ENCODE measurements at places on chromosomes 5 and 9.

- DNase-seq: no peak
Observed at GRCh38 chr5:142609142-142609541, 76.7 kb downstream of the FGF1 start.

GRCh38 chr9:89642789-89643188 is 38.0 kb downstream of the GADD45G start:
- DNase-seq: no peak

DNA sequence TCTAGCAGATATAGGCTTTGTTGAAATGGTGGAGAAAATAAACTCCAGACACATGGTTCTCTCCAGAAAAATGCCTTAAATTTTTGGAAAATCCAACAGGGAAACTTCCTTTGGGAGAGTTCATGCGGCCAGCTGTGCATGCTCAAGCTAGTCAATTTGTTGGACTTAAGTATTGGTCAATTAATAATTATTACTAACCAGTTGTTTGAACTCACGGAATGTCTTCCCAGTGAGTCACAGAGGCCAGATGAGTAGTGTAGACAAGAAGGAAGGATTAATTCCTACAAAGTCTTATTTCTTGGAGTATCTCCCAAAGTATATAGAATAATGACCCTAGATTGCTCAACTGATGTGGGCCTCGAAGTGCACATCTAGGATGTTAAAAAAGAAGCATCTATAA is 103.6 kb downstream of the MACIR start:
- DNase-seq: no peak

- no peak for DNase-seq
Observed at GRCh38 chr5:77029376-77029885, 773 bp upstream of the AGGF1 start.

DNA sequence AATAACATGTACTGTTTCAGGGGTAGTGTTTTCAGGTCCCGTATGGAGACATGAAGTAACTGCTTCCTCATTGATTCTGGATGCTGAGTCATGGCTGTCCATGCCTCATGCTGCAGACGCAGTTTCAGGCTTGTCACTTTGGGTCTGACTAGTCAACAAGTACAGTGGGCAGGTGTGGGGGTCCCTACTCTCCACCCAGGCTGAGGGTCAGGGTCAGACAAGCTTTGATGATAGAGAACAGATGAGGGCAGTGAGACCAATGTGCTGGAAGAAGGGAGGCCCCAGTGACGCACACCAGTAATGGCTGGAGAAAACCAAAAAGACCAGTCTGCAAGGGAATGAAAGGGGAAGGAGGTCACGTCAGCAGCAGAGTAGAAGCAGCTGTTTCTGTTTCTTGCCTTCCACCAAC is 80.0 kb upstream of the NFIL3 start:
- no peak for DNase-seq

DNA sequence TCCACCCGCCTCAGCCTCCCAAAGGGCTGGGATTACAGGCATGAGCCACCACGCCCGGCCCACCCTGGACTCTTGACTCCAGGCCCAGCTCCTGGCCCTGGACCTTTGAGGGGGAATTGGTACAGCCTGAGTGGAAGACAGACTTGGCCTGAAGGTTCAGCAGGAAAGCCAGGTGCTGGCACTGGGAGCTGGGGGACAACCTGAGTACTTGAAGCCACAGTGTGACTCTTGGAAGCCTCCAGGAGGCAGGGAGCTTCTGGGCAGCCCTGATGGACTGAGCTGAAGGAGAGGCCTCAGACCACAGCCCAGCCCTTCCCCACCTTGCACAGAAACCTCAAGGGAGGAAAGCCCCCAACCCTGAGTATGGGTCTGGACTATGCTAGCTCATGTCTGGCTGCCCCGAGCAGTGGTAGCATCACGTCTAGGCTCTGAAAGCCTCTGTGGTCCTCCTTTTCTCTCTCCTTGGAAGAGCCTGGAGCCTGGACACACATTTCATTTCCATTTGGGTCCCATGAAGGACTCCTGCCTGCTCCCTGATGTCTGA is 54.1 kb downstream of the RASGEF1C start:
- DNase-seq: no peak

DNA sequence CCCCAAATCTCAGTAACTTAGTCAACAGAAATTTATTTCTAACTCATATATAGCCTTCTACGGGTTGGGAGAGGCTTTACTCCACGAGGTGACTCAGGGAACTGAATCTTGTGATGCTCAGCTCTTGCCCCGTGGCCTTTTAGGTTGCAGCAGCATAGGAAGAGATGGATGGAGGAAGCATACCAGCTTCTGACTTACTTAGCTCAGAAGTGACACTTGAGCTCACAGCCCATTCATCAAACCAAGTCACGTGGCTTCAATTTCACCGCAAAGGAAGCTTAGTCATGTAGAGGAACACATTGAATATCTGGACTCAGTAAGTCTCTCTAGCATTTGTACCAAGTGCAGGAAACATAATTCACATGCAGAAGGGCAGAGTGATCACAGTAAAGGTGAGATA is 124.1 kb upstream of the KCNN2 start:
- DNase-seq: no peak

DNA sequence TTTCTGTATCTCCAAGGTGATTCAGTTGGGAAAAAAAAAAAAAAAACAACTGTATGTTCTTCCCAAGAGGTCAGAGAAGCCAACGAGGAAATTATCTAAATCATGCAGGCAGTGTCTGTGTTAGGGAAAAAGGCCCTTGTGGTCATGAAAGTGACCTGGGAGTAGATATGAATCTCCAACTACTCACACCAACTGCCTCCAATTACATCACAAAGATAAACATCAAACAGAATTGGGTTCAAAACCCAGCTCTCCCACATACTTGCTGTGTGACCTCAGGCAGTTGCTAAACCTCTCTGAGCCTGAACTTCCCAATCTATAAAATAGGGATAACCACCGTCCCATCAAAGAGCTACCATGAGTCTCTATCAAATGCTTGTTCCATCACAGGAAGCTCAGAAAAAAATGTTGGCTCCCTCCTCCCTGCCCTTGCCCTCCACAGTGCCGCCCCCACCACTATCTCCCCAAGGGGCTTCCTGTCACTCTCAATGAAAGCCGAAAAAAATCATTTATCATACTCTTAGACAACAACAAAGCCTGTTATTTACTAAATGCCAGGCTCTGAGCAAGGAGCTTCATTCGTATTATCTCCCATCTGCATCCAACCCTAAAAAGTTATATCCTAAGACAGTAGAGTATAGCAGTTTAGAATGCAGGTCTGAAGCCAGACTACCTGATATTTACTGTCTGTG is 42.9 kb downstream of the CDK5RAP2 start:
- no peak for DNase-seq

DNA sequence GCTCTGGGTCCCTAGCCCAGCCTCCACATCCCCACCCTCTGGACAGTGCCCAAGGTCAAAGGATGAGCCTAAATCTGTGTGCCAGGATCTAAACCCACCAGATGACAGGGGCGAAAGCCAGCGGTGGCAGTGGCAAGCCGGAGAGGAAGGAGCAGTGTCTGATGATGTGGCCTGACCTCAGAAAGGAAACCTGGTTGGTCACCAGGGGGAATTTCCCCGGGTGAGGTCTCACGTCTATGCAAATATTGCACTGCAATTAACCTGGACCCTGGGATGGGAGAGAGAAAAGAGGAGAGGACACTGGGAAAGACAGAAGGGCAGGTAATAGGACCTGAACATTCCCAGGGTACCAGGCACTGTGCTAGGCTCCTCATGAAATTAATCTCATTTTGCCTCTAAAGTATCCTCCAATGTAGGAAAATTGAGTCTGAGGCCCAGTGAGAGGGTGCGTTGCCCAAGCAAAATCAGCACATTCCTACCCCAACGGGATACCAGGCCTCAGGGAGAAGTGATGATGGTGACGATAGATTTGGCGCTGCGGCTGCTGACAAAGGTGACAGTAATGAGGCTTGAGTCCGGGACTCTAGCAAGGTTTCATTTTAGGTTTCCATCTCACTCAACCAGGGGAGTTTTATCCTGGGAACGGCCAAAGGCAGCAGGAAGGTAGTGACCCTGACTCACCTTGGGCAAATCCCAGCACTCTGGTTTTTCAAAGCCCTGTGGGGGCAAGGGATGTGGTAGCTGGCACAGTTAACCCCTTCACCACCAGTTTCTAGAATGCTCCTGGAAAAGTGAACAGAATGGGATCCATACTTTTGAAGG is 13.4 kb upstream of the TNIP1 start:
- no peak for DNase-seq

- no peak for DNase-seq
Observed at GRCh38 chr5:116090302-116090701, 5.5 kb downstream of the COMMD10 start.

- DNase-seq: no peak
Observed at GRCh38 chr5:96008987-96009647, 47.5 kb upstream of the ELL2 start.

DNA sequence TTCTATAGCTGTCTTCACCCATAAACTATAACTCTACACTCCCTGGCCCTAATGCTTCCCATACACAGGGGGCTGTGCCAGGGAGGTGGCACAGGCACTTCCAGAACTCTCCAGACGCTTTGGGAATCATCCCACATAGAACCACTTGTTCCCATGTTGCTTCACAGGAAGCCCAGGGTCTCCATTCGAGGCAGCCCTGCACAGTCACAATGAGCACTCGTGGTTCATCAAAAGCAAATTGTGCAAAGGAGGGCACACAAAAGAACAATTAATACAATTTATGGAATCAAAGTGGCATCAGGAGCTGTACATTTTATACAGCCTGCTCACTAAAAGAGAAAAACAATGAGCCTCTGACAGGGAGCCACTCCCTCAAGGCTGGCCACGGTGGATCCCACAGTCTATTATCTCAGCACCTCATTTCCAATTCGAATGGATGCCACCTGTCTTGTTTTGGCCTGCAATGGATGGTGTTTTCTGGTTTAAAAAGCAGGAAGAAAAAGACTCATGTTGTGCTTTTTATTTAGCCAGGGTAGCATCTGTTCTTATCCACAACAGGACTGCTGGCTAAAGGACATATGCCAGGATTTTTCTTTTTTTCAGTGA is 354.8 kb downstream of the ENC1 start:
- DNase-seq: no peak

DNA sequence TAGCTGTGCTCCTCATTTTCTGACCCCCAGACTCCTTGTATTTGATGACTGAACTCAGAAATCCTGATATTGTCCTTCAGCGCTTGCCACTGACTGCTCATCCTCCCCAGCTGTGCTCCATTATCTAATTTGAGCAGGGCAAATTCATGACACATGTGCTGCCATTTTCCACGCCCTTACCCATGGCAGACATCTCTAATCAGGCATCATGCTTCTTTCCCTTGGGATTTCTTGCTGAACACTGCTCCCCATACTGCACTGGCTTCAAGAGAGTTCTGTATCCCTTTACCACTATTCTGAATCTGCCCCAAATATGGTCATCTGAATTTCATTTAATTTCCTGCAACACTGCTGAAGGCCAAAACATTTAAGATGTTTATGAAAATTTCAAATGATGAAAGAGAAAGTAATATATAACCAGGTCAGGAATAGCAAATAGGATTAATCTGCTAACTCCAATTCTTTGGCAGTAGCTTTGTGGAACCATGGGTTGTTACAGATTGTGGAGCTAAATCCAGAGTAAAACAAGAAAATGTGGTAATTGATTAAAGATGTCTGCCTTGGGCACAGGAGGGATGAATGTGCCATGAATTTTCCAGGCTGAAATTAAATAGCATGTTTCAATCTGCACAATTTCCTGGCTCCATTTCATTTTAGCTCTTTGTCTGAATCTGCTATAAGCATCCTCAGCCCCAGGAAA is 93.6 kb downstream of the CYFIP2 start:
- DNase-seq: no peak

DNA sequence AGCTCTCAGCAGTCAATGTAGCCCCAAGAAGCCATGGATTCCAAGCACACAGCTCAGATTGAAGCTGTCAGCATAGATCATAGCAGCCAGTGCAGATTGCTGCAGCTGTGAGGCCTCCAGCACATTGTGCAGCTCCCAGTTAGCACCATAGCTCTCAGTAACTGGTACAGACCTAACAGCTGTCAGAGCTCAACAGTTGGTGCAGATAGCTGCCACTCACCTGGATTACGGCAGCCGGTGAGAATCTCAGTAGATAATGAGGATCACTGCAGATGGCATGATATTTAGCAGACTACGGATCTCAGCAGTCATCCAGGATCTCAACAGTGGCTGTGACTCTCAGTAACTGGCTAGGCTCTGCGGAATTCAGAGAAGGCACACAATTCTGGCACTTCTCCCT is 500.4 kb downstream of the TUSC1 start:
- DNase-seq: no peak

- DNase-seq: no peak
Observed at GRCh38 chr5:82885627-82886389, 191.4 kb downstream of the TMEM167A start.

- DNase-seq: no peak
Observed at GRCh38 chr5:94522117-94522516, 96.3 kb downstream of the KIAA0825 start.

DNA sequence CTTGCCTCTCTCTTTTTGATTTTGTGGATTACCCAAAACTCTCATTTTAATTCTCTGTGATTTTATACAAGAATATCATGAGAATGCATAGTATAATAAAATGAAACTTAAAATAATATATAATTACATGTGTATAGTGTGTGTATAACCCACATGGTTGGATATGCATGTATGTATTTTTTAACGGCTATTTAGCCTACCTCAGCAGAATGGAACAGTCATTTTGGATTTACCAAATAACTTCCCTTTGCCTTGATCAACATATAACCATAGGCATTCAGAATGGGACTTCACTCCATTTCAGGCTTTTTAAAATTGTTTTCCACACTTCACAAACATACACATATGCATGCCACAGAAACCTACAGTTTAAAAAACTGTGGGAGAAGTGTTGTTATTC is 161.2 kb downstream of the SLF1 start:
- DNase-seq: no peak

GRCh38 chr5:131282235-131282634 is 18.4 kb downstream of the CDC42SE2 start:
- no peak for DNase-seq

- DNase-seq: no peak
Observed at GRCh38 chr5:65142016-65142415, 339.7 kb downstream of the ADAMTS6 start.

DNA sequence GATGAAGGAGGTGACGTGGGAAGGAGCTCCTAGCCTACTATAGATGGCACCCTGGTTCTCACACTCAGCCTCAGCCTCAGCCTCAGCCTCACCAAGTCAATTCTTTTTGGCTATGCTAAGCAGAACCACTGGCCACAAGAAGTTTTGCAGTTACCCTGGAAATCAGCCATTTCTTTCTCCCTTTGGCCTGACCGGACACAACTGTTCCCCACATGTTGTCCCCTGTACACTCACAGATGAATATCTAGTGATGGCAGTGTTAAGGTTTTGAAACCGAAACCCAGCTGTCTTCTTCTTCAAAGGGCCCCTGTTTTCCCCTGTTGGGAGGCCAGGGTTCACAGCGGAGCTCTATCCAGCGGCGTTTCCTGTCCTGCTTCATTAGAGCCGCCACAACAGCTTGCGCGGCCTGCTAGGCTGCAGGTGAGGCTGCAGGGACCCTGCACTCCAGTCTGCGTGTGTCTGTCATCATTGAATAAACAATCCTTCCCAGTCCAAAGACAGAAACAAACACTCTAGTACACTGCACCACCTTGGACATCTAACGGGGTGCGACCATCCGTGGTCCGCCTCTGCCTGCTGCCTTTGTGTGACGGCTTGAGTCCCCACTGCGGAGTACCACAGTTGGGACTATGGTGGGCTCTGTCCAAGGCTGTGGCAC is 250.5 kb downstream of the DENND1A start:
- no peak for DNase-seq
